H9 (cell line): ENCODE measurements at places on chromosomes 7 and 10. TPM values are rescaled to one million over a fixed set of nuclear protein-coding genes. Genes with fewer than 3 reads are reported as not detected.

DNA sequence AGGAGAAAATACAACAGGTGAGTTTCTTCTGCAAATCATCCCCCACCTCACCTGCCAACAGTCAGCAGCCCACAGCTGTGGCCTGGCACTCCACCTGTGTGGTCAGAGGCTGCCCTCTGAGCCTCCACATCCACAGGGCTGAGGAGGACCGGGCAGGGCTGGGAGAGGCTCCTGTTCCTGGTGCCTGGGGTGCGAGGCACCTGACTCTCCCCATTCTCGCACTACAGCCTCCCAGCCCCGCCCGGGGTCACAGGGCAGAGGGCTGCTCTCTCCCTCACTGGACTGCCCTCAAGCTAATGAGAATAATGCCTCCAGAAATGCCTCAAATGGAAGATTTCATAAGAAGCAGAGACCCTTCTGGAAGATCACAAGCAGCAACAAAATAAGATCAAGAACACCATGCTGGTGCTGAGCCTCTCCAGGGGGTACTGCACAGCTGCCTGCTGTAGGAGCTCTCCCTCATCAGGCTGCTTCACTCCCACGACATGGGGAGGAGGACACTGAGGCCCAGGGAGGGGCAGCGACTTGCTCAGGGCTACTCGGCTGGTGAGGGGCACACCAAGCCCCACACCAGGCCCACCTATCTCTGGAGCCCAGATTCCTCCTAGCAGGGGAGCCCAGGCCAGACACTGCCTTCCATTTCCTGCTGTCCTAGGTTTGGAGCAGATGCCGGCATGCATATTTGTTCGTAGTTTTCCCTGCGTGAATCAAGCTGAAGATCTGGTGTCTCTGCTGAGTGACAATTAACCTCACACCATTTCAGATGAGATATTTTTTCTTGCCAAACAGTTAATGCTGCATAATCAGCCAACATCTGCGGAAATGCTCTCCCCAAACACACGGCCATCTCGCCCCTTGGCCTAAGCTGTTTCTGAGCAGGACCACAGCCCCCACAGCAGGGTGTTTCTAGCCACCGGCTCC lies 76.5 kb downstream of the FAM53B start:
- DNase-seq: no peak

DNA sequence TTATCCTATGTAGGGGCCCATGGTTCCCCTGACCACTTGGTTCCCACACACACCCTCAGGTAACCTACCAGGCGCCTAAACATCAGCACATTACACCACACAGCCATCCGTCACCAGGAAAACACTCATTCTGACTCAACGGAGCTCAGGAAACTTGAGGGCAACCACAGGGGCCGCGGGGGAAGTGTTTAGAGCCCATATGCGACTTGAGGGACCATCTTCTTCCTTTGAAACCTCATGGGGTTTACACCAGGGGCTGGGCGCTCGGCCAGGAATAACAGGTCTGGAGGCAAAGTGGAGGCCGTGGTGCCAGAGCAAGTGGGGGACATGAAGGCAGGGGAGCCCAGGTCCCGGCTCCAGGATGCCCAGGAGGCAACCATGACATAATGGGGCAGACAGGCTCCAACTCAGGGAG lies 1.5 kb downstream of the STX1A start:
- no peak for DNase-seq

DNA sequence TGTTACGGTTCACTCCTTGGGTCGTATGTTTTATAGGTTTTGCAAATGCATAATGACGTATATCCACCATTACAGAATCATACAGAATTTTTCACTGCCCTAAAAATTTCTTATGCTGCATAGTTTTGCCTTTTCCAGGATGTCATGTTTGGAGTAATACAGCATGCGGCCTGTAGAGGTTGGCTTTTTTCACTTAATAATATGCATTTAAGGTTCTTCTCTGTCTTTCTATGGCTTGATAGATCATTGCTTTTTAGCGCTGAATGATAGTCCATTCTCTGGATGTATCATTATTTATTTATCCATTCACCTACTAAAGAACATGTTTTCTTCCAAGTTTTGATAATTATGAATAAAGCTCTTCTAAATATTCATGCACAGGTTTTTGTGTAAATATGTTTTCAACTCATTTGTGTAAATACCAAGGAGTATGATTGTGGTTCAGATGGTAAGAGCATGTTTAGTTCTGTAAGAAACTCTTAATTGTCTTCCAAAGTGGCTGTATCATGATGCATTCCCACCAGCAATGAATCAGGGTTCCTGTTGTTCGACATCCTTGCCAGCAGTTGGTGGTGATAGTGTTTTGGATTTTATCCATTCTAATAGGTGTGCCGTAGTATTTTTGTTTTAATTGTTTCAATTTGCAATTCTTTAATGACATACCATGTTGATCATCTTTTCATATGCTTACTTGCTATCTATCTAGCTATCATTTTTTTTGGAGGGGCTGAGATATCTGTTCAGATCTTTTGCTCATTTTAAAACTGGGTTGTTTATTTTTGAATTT lies 531.2 kb upstream of the GHITM start:
- DNase-seq: no peak

GRCh38 chr7:122064971-122065370 lies 79.1 kb downstream of the AASS start:
- no peak for DNase-seq

DNA sequence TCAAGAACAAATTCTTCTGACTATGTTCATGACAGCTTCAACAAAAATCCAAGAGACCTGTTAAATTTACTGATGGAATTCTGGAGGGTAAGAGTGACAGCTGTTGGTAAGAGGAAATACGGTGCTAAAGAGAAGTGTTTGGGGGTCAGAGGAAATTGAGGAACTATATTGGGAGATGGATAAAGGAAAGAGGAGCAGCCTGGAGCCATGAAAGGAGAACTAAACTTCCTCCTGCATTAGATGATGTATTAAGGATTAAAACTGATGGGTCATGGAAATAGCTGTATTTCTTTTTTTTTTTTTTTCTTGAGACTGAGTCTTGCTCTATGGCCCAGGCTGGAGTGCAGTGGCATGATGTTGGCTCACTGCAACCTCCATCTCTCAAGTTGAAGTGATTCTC lies 95.3 kb downstream of the HERPUD2 start:
- DNase-seq: no peak

GRCh38 chr7:80175744-80176143 lies 41.1 kb downstream of the GNAI1 start:
- DNase-seq: no peak

- DNase-seq: no peak
Observed at GRCh38 chr10:99647601-99648151, 11.6 kb upstream of the ENTPD7 start.

Gene GSTO1
- total RNA-seq: 114 and 116 TPM in 2 replicates

Gene TCERG1L
- total RNA-seq: 3.3 and 3.5 TPM in 2 replicates

DNA sequence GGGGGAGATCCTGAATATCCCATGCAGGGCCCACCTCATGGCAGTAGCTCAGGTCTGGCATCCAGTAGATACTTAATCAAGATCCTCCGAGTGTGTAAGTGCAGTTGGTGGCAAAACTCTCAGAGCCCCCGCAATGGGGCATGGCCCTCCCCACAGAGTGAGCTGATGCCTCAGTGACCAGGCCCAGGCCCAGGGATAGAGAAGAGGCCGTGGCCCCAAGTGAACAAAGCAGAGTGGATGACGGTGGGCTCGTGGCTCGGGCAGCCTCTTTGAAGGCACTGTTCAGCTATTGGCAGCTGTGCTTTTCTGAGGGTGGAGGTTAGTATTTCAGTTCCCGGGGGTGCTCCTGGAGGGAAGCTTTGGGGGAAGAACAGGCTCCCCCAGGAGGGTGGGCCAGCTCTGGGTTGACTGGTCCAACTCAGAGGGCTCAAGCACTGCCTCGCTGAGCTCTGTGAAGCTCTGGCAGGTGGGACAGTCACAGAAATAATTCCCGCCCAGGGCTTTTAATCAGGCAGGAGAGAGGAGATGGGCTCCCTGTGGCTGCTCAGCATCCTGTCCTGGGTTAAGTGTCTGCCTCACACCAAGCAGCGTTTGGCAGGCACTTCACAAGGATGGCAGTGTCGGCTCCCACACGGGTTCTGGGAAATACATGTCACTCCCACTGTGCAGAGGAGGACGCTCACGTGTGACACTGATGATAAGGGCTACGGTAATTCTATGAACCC lies 583.6 kb downstream of the TCERG1L start:
- DNase-seq: no peak

DNA sequence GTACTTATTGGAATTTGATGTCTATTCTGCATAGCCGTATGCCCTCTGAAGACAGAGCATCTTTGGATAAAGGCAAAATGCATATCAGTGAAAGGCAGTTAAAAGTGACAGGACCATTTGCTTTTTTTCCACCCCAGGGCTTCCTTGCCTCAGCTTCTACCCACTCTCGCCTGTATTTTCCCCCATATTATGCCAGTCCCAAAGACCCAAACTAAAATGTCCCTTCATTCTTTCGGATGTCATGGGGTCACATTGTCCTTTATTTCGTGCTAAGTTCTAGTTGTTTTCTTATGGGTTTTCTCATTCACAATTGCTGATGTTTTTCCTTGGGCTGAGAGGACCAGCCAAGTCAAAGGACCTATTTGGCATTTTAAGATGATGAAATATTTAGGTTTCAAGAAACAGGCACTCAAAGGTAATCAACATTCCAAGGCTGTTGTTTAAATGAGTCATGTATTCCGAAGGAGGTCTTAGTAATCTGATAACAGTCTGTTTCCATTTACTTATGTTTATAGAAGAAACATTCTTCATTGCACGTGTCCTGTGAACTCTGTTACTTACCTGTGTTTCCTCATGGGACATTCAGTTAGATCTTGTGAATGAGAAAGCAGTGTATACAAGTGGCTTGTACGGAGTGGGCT lies 74.1 kb downstream of the DNAH11 start:
- no peak for DNase-seq

DNA sequence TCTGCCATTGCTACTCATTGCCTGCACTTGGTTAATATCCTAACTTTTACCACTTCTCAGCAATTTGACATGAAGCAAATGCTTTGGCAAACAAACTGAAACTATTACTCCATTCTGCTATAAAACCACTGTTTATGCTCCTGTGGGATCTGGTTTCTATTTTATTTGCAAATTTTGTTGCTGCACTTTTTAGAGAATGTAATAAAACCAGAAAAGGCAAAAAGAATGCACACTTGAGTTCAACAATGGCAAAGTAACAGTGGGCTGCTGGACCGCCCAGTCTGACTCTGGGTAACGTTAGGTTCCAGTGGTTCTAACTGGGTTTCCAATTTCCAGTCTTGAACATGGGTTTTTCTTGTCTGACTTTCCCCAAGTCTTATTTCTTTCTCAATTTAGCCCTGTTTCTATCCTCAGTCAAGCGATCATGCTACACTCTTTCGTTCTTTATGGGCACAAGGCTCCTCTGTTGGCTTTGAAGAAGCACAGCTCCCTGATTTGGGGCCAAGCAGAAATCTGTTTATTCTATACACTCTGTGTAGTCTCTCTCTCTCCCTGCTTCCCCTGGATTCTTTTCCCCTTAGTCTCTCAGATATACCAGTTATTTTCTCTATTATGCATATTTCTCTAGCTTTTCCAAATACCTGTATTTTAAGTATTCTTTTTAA lies 129.2 kb upstream of the FAM3C start:
- no peak for DNase-seq

Gene ARMS2
- total RNA-seq: not detected in 2 replicates

GRCh38 chr10:22597138-22597537 lies 117.2 kb downstream of the PIP4K2A start:
- DNase-seq: no peak

GRCh38 chr7:655758-656157 lies 70.7 kb upstream of the DNAAF5 start:
- DNase-seq: no peak

DNA sequence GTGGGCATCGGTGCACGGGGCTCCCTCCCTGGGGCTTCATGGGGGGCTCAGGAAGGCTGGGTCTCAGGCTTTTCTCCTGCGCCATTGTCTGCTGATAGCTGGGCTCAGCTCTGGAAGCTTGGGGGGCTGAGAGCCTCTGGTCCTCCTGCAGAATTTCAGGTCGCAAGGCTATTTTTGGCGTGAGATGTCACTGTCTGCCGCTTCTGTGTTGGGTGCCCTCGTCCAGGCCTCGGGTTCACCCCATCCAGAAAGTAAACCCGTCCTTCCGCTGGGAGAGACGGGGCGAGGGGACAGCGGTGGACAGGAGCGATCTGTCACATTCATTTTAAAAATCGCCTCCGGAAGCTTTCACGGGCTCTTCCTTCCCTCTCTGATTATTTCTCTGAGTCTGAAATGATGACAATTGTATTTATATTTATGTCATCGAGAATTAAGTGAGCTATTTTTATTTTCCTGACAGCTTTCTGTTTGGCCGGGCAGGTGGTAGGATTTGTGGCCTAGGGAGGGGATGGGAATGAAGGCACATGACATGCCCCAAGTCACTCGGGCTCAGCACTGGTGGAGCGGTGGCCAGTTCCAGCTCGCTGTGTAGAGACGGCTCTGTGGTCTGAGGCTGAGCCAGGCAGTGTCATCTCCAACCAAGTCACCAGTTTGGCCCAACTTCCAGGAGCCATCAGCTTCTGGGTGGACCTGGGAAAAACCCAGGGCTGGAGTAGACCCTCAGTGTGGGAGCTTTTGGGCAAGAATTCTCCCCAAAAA lies 40.7 kb upstream of the AP5Z1 start:
- no peak for DNase-seq

DNA sequence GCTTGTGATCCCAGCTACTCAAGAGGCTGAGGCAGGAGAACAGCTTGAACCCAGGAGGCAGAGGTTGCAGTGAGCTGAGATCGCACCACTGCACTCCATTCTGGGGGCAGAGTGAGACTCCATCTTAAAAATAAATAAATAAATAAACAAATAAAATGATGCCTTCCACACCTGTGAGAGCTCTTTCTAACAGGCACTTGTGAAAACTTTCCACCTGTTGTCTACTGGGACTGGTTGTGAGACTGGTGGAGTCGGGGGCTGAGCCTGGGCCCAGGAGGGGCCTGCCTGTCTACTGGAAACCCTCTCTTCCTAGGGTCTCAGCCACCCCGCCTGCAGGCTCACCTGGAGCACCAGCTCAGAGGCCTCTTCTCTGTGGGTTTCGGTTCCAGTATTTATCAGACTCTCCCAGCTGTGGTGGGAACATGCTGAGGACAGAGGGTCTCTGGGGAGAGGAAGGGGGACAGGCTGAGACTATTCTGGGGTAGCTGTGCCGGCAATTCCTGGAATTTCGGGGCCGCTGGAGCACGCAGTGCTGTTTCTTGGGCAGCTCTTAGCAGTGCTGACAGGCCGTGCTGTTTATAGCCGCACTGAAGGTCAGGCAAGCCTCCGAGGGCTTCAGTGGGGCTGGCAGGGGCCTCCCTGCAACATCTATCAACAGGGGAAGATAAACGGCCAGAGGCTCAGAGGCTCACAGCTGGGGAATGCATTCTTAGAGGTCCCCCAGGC lies 3.8 kb downstream of the LDB3 start:
- no peak for DNase-seq

DNA sequence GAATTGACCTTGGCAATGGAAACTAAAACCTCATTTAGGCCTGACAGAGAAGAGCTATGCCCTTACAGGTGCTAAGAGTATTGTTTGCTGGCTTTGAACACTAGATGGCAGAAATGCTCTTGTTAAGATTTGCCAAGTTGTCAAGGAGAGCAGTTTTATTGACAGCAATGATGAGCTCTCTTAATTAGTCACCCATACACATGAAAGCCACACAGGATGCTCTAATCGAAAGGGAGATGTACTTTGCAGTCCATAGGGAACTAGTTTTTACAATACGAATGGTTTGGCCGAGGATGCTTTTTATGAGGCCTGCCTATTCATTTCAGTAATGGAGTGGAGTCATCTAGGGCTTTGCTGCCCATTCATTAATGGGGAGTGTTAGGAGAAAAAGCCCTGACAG lies 45.4 kb upstream of the MBL2 start:
- no peak for DNase-seq
